Fibroblast of lung (primary cell): ENCODE measurements at places on chromosomes 16 and 17. TPM values are rescaled to one million over a fixed set of nuclear protein-coding genes. Genes with fewer than 3 reads are reported as not detected.

GRCh38 chr17:49817993-49818392, 29.5 kb downstream of the KAT7 start:
- peaks cover 4% of the 10 kb centered on the region for H3K36me3 ChIP-seq
- peaks cover 3% of the 10 kb centered on the region for H3K4me1 ChIP-seq
- H3K27me3 ChIP-seq = no peaks in the 10 kb centered on the region
- no peak overlapping the region for H3K27ac ChIP-seq
- DNase-seq = no peak

- no peak for DNase-seq
- H3K4me1 ChIP-seq = no peaks in the 10 kb centered on the region
- no peak overlapping the region for H3K4me3 ChIP-seq
- no peak overlapping the region for H3K27ac ChIP-seq
These were observed 34.1 kb upstream of the CCR7 start for GRCh38 chr17:40599468-40599763.

DNA sequence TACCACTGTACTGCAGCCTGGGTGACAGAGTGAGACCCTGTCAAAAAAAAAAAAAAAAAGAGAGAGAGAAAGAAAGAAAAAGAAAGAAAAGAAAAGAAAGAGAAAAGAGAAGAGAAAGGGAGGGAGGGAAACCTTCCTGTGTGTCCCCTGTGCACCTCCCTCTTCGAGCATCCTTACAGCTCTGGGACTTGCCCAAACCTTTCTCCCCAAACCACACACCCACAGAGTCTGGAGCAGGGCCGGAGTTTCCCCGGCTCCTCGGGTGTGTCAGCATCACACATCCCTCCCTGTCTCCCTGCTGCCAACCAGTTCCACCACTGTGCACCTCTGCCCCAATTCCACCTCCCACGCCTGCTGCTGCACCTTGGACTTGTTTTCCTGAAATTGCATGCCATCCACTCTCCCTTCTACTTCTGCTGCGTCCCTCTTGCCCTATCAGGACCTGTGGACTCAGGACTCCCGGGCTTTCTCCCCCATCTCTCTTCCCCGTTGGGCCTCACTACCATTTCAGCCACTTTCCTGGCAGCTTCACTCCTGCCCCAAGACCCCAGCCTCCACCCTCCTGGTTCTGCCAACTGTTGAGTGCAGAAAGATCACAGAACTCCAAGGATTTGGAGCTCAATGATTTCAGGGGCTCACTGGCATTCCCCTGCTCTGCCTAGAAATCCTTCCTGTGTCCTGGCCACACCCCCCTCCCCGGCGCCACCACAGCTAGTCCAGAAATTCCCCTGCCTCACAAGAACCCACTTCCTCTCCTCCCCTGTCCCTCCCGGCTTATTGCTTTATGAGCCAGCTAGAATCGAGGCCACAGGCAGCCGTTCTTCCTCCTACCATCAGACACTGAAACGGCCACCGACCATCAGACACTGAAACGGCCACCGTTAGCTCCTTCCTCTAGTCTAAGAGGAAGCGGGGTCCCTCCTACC, 3.7 kb upstream of the CDK3 start:
- H3K4me1 ChIP-seq = no peaks in the 10 kb centered on the region
- peak; percentile 23 for DNase-seq
- H3K36me3 ChIP-seq = no peaks in the 10 kb centered on the region

- peaks cover 2% of the 10 kb centered on the region for H3K36me3 ChIP-seq
- H3K27ac ChIP-seq = no peak overlapping the region
- DNase-seq = no peak
- no peaks in the 10 kb centered on the region for H3K4me1 ChIP-seq
These were observed 51.5 kb downstream of the KNOP1 start for GRCh38 chr16:19666477-19666876.

DNA sequence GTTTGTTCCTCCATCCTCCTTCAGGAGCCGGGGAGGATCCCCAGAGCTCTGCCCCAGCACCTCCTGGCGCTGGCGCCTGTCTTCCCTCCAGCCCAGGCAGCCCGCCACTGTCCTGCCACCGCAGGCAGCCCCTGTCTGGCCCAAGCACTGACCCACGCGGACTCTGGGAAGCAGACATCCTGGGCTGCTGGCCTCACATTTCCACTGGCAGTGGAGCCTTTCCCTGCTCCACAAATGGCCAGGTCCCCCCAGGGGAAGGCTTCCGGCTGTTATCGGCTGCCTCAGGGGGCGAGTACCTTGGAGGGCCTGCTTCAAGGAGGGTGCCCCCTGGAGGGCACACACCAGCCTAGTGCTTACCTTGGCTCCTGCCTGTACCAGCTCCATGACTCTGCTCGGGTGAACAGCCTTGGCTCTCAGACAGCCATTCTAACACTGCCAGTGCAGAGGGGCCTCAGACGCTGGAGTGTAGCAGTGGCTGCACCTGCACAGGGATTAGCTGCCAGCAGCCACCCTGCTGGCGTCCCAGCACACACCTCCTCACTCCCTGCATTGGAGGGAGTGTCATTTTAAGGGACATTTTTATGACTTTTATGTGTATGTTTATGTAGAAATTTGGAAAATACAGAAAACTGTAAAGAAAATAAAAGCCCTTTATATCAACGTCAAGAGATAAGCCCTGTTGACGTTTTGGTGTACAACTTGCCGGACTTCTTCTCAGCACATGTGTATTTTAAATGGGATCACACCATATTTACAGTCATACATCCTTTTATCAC, 21.0 kb downstream of the ACE start:
- no peaks in the 10 kb centered on the region for H3K27me3 ChIP-seq
- DNase-seq = peak; percentile 4
- H3K4me1 ChIP-seq = peaks cover 6% of the 10 kb centered on the region
- H3K36me3 ChIP-seq = no peaks in the 10 kb centered on the region

The ABCA5 gene
- 8.5 and 17.5 TPM in 2 replicates for total RNA-seq

GRCh38 chr17:7855660-7856010, 769 bp downstream of the TMEM88 start:
- no peaks in the 10 kb centered on the region for H3K27me3 ChIP-seq
- peak overlapping the region; percentile 92 for H3K27ac ChIP-seq
- H3K36me3 ChIP-seq = peaks cover 32% of the 10 kb centered on the region
- no peak for DNase-seq
- H3K4me3 ChIP-seq = peak overlapping the region; percentile 91
- peaks cover 21% of the 10 kb centered on the region for H3K4me1 ChIP-seq

GRCh38 chr17:54172096-54172984, 349.6 kb downstream of the KIF2B start:
- H3K4me1 ChIP-seq = no peaks in the 10 kb centered on the region
- no peaks in the 10 kb centered on the region for H3K27me3 ChIP-seq
- H3K4me3 ChIP-seq = no peak overlapping the region

DNA sequence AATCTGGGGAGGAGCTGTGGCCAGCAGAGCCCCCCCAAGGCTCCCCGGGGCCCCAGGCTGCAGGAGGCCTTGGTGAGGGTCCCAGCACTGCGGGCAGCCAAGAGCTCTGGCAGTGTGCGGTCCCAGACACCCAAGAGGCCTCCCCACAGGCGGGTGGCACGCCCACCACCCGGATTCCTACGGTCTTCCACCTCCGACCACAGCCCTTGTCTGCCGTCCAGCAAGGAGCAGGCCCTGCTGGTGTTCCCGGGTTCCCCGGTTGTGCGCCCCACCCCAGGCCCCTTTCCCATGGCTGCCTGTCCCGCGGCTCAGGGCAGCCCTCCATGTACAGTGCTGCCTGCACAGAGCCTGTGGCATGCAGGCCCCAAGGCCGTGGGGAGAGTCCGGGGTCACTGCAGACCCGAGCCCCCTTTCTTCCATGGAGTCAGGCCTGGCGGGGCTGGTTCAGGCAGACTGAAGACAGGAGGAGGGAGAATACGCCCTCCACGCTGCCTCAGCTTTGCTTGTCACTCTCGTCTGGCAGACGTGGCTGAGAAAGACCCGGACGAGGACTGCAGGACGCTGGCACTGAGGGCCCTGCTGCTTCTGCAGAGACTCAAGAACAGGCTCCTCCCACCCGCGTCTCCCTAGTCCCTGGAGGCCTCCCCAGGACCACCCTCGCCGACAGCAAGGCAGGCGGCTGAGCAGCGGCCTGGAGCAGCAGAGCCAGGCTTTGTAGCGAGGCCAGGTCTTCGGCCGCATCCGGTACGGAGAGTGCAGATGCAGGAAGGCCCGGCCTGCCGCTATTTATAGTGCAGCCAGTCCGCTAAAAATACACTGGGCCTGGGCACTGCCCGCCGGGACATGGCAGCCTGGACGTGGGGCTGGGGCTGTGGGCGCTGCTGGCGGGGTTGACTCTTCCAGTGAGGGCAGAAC, 16.4 kb downstream of the TELO2 start:
- H3K4me1 ChIP-seq = no peaks in the 10 kb centered on the region
- peaks cover 20% of the 10 kb centered on the region for H3K36me3 ChIP-seq
- no peak for DNase-seq
- H3K4me3 ChIP-seq = no peak overlapping the region
